T follicular helper cell (primary cell): ENCODE measurements at places on chromosomes 2 and 18.
A peak's percentile ranks its signal among the peaks of the same experiment; 100 is the strongest.

GRCh38 chr2:183035298-183035953 is 2.8 kb downstream of the NCKAP1 start:
- no peak for DNase-seq

DNA sequence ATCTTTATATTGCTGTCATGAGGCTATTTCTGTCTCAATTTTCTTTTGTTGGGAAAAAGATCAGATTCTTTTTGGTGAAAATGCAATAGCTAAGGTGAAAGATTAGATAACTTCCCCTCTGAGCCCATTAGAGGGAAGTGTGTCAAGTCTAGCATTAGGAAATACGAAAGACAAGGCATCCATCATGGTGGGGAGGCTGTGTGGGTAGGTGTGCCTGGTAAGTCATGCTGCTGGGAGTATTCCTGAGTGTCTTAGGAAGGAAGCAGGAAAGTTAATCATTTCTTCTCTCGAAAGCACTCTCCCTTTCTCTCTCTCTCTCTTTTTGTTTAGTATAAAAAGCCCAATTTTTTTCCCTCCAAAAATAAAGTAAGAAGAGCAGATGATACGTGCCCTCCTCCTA is 780.2 kb upstream of the FSHR start:
- no peak for DNase-seq

DNA sequence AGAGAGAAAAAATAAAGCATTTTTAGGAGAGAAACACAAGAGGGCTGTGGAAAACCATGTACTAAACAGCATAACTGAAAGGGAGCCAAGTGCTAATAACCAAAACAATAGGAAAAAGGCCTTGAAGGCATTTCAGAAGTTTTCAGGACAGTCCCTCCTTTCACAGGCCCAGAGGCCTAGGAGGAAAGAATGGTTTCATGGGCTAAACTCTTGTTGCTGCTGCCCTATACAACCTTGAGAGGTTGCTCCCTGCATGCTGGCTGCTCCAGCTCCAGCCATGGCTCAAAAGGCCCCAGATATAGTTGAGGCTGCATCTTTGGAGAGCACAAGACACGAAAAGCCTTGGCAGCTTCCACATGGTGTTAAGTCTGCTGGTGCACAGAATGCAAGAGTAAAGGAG is 267.4 kb upstream of the LRP1B start:
- DNase-seq = no peak

DNA sequence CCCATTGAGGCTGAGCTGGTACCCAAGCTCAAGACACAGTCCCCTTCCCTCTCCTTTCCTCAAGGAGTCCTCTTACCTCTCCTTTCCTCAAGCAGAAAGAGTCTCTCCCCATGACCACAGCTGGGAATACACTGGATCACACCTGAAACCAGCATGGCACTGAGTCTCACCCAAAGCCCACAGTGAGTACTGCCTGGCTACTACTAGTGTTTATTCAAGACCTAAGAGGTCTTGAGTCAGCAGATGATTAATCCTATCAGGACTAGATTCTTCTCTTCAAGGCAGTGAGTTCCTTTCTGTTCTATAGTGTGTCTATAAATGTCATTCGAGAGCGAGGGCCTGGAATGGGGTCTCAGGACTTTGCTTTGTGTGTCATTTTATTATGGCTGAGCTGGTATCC is 111.4 kb downstream of the METTL4 start:
- no peak for DNase-seq

DNA sequence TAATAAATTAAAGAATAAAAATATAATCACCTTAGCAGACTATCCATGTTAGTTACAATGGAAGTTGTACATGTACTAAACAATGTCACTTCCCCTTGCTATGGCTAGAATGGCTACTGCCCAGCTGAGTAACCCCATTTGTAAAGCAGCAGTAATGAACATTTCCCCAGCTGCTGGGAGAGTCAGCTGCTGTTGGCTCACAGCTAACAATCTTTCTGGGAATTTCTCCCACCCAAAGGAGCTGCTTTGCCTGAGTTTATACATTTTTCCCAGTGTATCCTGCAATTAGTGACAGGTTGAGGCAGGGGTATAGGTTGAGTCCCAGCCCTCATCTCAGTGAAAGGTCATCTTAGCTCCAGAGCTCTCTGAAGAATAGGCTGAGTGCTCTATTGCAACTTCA is 665.6 kb upstream of the KLHL29 start:
- DNase-seq = no peak

DNA sequence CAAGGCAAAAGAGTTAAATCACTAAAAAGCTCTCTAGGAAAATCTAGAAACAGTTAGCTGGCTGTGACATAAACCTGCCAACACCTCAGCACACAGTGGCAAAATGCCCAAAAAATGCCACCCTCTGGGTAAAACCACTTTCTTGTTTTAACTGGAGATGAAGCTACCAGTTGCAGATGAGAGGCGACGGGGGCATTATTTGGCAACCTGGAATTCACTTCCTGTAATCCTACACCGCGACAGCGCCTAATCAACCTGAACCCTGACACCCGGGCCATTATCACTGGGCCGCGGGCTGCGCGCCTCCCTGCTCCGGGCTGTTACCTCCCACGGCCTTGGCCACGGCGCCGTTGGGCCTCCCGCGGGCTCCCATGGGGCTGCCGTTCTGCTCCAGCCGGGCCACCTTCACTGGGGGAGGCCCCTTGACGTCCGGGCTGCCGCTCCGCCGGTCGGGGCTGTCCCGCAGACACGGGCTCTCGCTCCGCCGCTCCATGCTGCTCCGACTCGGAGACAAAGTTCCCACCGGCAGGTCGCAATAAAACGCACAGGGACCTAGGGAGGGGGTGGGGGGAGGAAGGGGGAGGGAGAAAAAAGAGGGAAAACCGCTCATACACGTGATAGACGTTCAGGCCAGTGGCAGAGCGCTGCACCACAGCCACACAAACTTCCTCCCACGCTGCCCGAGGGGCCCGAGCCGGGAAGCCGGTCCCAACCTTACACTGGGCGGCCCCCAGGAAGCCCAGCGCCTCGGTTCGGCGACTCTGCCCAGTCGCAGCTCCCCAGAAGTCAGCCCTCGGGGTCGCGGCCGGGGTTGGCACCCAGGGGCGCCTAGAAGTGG is 2.0 kb downstream of the SATB2 start:
- DNase-seq = no peak

GRCh38 chr2:32442020-32442467 is 85.2 kb downstream of the BIRC6 start:
- DNase-seq = no peak

- DNase-seq = no peak
These were observed 232.1 kb downstream of the LOXHD1 start for GRCh38 chr18:46424898-46425297.

GRCh38 chr2:117179405-117179804 is 635.1 kb upstream of the DDX18 start:
- no peak for DNase-seq

- no peak for DNase-seq
These were observed 50.7 kb downstream of the LBH start for GRCh38 chr2:30282081-30282480.

- no peak for DNase-seq
These were observed 72.3 kb downstream of the SLC66A3 start for GRCh38 chr2:11227595-11227994.

GRCh38 chr2:96163768-96164429 is 18.7 kb upstream of the DUSP2 start:
- peak; percentile 48 for DNase-seq

DNA sequence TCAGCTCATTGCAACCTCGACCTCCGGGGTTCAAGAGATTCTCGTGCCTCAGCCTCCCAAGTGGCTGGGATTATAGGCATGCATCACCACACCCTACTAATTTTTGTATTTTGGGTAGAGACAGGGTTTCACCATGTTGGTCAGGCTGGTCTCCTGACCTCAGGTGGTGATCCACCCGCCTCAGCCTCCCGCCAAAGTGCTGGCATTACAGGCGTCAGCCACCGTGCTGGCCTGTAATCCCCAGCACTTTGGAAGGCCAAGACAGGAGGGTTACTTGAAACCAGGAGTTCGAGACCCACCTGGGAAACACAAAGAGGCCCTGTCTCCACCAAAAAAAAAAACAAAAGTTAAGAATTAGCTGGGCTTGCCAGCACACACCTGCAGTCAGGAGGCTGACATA is 18.5 kb downstream of the USP34 start:
- no peak for DNase-seq

GRCh38 chr2:34737146-34737545 is 1138.0 kb upstream of the FAM98A start:
- no peak for DNase-seq

DNA sequence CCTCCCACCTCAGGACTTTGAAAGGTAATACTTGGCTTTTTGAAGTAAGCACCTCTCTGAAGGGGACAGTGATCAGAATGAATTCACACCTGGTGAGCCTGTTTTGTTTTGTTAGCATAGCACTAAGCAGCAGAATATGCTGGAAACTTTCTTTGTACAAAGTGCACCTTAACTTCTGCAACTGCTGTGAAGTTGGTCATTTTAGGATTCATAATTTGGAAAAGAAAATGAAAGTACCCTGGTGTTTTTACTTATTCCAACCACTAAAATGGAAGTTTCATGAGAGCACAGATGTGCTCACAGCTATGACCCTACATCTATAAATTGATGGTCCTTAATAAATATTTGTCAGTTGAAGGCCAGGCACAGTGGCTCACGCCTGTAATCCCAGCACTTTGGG is 257.8 kb upstream of the STON1 start:
- DNase-seq = no peak

GRCh38 chr2:148967578-148967977 is 70.9 kb upstream of the LYPD6B start:
- no peak for DNase-seq

GRCh38 chr2:169066897-169067296 is 2.5 kb upstream of the DHRS9 start:
- DNase-seq = no peak

DNA sequence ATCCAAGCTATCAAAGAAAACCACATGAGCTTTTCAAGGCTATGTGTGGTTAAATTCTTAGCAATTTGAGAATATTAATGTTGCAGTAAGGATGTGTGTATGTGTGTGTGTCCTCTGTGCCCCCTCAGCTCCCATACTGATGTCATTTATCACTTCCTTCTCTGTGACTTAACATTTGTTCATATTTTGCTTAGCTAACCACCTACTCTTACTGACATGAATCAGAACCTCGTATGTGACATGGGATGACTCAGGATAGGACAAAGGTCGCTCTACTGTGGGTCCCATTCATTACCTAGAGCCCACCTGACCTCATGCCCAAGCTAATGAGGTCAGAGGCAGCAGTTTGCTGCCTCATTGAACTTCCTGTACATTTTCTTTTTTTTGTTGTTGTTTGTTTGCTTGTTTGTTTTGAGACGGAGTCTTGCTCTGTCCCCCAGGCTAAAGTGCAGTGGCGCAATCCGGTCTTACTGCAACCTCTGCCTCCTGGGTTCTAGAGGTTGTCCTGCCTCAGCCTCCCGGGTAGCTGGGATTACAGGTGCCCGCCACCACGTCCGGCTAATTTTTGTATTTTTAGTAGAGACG is 36.3 kb downstream of the MOGAT1 start:
- DNase-seq = no peak

GRCh38 chr18:21714474-21714873 is 9.9 kb upstream of the ABHD3 start:
- no peak for DNase-seq

DNA sequence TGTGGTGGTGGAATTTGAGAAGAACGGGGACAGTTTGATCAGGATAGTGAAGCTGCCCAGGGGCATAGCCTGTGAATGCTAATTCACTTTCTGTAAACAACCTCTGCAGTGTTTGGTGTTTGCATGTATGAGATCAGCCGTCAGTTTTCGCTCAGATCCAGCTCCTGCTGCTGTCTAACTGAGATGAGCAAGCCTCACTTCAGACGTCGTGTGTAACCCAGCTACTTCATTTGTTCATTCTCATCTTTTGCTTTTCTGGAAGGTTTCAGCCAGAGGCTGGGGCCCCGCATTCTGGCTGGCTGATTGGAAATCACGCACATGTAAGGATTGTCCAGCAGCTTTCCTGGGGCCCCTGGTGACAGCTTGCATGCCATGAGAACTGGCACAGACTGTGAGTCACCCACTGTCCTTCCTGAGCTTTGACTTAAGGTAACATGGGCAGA is 48.9 kb downstream of the LDLRAD4 start:
- DNase-seq = no peak

- no peak for DNase-seq
These were observed 64.5 kb downstream of the ZFP36L2 start for GRCh38 chr2:43161650-43162510.

DNA sequence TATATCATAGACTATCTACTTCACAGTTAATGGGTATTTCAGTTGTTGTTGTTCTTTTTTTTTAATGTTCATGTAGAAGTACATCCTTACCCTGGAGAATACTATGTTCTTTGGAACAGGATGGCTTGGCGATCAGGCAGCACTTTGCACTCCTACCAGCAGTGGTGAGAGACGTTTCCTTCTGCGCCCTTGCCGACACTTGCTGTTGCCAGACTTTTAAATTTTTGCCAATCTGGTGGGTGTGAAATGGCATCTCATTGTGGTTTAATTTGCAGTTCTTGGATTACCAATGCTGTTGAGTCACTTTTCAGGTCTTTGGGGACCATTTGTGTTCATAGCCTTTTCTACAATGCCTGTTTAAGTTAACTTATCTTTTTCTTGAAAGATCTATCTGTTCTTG is 197.3 kb downstream of the SH3RF3 start:
- no peak for DNase-seq

DNA sequence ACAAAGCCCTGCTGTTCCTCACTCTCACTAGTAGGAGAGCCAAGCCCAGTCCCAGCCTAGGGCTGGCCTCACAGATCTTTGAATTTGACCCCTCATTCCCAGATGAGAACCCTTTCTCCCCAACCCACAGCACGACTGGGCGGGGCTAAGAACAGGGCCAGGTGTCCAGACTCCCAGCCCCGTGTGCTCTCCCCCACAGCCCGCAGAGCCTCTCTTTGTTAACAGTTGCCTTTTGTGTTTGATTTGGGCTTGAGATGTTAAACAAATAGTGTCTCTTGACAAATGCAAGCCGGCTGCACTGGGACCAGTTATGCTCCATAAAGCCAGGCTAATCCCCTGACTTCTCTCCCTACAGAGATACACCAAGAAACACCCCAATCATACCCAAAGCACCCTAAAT is 4.7 kb upstream of the KCNK3 start:
- DNase-seq = no peak
